Fibroblast of the aortic adventitia (primary cell): ENCODE measurements at places on chromosomes 3 and 15. TPM values are rescaled to one million over a fixed set of nuclear protein-coding genes. Genes with fewer than 3 reads are reported as not detected.

Gene ERICH6
- total RNA-seq, result 0.18 and 0.41 TPM in 2 replicates

Gene LOXL1
- total RNA-seq, result 53.4 and 176 TPM in 2 replicates

Gene NOX5
- 0.08 and 0.27 TPM in 2 replicates for total RNA-seq

Gene TUBGCP5
- total RNA-seq, result 17.3 and 37.5 TPM in 2 replicates

Gene COL6A6
- 18.6 and 20.7 TPM in 2 replicates for total RNA-seq

Gene TMEM207
- not detected in 2 replicates for total RNA-seq

Gene GOLGA8M
- 1.2 TPM in 1 of 2 replicates, not detected in the other for total RNA-seq

Gene AMOTL2
- total RNA-seq, result 65.0 and 75.7 TPM in 2 replicates

Gene PPP1R14D
- total RNA-seq, result not detected in 2 replicates

Gene MKRN2OS
- total RNA-seq, result not detected in 2 replicates

DNA sequence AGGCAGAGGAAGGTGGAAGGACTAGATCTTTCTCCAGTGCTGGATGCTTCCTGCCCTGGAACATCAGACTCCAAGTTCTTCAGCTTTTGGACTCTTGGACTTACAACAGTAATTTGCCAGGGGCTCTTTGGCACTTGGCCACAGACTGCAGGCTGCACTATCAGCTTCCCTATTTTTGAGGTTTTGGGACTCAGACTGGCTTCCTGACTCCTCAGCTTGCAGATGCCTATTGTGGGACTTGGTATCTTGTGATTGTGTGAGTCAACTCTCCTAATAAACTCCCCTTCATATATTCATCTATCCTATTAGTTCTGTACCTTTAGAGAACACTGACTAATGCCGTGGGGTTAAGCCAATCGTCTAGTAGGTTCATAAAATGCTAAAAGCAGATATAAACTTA is 8.8 kb upstream of the B3GNT5 start:
- DNase-seq, result peak; percentile 66

DNA sequence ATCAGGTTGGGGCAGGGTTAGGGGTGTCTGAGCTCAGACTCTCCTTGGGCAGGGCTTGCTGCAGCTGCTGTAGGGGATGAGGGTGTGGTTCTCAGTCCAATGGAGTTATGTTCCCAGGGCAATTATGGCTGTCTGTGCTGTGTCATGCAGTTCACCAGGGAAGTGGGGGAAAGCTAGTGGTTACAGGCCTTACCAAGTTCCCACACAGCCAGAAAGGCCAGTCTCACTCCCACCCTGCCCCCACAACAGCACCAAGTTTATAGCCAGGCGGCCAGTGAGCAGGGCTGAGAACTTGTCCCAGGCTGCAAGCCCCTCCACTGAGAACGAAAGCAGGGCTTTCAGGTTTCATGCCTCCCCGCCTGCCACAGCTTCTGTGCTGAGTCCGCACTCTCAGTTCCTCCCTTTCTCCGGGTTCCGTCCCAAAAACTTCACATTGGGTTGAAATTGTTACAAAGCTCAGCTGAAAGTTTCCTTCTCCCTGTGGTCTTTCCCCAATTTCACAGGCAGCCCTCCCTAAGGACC is 19.6 kb upstream of the CPOX start:
- DNase-seq, result no peak

DNA sequence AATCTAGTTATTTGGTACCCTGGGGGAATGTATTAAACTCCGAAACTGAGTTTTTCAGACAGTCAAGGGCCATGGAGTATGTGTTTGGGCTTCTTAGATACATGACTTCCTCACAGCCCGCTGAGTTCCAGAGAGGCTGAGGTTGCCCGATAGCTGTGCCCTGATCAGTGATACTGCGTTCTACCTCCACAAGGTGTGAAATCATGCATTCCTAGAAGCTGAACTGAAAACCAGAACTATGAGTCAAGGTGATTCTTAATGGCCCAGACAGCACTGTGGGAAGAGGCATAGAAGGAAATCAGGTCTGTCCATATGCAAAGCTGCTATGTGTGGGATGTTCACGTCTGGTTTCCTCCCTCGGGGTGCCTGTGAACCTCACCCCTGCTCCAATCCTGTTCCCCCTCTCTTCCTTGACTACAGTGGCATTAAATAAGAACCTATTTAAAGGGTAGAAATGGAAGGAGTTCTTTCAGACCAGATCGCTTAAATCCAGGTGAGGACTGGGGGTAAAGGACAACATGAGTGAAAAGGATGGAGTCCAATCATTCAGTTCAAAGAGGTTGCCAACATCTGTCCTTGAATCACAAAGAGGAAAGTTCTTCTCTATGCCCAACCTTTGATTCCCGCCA is 74.3 kb downstream of the MYO1E start:
- no peak for DNase-seq

DNA sequence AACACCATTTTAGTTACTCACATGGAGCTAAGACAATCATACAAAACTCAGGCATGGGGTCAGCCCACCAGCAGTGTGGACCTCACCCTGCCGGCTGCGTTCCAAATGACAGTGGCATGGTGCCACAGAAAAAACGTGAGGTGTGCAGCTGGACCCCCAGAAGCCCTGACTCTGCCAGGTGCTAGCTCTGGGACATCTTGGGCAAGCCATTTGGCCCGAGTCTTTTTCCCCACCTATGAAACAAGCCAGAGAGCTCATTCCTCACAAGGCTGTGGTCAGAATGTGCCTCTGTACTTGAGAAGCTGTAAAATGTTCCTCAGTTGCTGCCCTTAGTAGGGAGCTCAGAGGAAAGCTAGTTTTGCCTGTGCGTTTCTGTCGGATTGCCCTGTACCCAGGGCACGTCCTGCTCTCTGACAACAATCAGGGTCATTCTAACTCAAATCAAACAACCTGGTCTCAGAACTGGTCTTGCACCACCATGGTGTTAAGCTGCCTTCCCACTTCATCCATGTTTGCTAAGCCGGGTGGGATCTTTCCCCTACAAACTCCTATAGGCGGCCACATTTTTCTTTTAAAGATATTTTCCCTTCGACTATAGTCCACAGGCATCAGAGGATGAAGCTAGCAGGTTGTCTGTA is 44.9 kb downstream of the LIPC start:
- no peak for DNase-seq

DNA sequence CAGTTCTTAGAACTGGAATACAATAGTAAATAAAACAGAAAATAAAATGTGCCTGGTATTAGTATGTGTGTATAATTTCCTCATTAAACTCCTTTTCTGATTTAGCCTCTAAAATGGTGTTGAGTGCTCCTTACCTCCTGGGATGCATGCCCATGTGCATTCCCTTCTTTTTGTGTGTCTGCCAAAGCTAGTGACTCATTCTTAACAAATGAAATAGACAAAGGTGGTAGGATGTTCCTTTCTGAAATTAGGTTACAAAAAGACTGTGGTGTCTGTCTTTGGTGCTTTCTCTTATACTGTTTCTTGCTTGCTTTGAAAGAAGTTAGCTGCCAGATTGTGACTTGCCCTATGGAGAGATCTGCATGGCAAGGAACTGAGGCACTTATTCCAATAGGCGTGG is 623.7 kb downstream of the GRM7 start:
- peak; percentile 2 for DNase-seq

DNA sequence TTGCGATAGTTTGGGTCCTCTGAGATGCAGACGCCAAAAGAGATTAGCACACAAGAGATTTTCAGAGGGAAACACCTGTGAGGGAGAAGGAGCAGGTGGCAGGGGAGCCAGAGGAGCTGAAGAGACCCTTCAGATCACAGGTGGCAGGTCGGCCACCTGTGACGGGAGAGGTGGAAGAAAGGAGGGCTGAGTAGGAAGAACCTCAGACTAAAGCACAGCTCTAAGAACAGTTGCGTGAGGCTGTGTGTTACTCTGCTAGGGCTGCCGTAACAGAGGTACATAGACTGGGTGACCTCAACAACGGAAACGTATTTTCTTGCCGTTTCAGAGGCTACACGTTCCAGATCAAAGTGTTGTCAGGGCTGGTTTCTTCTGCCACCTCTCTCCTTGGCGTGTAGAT is 38.5 kb downstream of the C2CD4A start:
- no peak for DNase-seq

GRCh38 chr3:47409688-47410416 is 29.0 kb downstream of the PTPN23 start:
- no peak for DNase-seq

DNA sequence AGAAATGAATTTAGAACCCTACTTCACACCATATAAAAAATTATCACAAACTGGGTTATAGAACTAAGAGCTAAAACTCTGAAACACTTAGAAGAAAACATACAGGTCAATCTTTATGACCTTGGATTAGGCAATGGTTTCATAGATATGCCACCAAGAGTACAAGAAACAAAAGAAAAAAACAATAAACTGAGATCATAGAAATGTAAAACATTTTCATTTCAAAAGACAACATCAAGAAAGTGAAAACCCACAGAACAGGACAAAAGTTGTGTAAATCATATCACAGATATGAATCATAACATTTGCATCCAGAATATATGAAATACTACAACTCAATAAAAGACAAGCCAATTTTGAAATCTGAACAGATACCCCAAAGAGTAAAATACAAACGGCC is 72.4 kb downstream of the TBL1XR1 start:
- DNase-seq, result peak; percentile 45

DNA sequence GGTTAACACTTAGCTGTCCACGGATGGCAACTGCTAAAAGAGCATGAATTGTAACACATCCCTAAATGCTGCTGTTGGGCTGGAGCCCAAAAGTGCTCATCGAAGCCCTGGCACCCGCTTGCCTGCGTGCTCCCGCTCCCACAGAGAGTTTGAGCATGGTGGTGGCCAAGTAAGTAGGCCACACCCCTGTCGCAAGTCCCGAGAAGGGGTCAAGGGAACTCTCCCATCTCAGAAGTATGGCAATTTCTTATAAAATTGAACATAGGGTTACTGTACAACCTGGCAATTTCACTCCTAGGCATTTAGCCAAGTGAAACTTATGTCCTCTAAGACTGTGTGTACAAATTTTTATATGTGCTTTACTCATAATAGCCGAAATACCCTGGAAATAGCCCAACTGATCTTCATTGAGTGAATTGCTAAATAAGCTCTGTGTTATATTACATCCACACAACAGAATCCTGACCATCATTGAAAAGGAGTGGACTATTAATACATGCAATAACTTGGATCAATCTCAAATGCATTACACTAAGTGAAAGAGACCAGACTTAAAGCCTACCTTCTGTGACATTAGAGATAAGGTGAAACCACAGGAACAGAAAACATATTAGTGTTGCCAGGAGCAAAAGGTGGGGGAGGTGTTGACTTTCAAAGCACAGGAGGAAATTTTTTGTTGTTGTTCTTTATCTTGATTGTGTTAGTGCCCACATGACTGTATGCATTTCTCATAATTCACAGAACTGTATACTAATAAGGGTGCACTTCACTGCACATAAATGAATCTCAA is 1.5 kb upstream of the GCSAM start:
- peak; percentile 51 for DNase-seq

- DNase-seq, result no peak
Measured at GRCh38 chr3:110598847-110599490, 472.6 kb upstream of the NECTIN3 start.

GRCh38 chr15:87477737-87478686 is 778.5 kb downstream of the NTRK3 start:
- DNase-seq, result peak; percentile 88

DNA sequence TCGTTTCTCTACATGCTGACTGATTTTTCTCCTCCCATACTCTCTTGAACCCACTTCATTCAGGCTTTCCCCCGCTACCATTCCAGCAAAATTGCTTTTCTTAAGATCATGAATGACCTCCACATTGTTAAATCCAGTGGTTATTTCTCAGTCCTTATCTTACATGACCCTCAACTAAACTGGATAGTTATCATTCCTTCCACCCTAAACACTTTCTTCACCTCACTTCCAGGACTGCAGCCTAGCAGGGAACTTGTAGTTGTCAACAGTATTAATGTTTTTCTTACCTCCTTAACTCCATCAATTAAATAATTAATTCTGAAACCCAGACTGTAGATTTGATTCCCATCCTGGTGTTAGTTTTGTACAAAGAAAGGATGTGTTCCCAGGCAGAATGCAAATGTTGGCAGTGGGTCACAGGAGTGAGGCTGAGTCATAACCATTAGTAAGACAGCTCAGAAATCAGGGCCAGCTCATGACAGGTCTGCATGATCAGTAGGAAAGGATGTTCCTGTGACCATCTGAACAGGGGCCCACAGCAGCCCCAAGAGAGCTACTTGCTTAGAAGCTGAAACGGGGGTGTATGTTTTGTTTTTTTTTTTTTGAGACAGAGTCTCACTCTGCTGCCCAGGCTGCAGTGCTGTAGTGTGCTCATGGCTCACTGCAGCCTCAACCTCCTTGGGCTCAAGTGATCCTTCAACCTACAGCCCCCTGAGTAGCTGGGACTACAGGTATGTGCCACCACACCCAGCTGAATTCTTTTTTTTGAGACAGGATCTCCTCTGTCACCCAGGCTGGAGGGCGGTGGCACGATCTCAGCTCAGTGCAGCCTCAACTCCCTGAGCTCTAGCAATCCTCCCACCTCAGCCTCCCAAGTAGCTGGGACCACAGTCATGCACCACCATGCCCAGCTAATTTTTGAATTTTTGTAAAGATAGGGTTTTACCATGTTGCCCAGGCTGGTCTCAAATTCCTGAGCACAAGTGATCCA is 9.1 kb downstream of the BCL2L10 start:
- DNase-seq, result peak; percentile 94

DNA sequence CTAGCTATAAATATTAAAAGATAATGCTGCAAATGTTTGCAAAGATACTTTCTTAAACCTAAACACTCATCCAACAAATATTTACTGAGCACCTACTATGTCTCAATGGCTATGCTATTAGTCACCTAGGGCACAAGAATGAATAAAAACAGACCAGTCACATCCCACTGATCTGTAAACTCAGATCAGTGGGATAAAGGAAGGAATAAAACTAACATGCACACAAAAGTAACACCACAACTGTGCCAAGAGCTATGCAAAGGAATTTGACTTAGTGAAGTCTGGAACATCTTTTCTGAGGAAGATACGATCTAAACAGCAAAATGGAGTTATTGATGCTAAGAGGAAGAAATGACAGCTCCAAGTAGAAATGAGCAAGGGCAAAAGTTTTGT is 56.6 kb downstream of the CBLB start:
- peak; percentile 40 for DNase-seq

DNA sequence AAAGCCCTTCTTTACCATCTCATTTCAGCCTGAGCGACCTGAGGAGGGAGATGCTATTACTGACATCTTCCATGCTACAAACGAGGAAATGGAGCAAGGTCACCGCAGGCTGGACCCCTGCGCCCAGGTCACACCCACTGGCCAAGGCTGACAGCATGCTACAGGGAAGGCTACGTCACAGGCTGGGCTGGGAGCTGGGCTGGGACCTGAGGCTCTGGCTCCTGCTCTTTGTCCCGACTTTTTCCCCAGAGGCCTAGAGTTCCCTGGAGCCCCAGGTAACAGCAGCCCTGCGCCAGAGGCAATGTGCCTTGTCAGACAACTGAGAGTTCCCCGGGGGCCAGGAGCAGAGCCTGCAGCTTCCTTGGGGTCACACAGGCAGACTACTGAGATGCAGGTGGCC is 87.2 kb downstream of the IQSEC1 start:
- DNase-seq, result no peak

- DNase-seq, result no peak
Measured at GRCh38 chr15:56980473-56980872, 62.0 kb downstream of the TCF12 start.

- no peak for DNase-seq
Measured at GRCh38 chr3:19013879-19014278, 134.4 kb upstream of the KCNH8 start.

- DNase-seq, result no peak
Measured at GRCh38 chr15:59812250-59812870, 123.2 kb upstream of the BNIP2 start.

- no peak for DNase-seq
Measured at GRCh38 chr3:189903562-189904250, 217.0 kb downstream of the P3H2 start.
